ENCODE measurements at places on chromosomes 1 and 21.

- H3K36me3 ChIP-seq, result peaks cover 18% of the 10 kb centered on the region
- no peak for DNase-seq
- no peaks in the 10 kb centered on the region for H3K27me3 ChIP-seq
- no peaks in the 10 kb centered on the region for H3K4me1 ChIP-seq
- no peak overlapping the region for H3K27ac ChIP-seq
Measured at GRCh38 chr1:43427524-43427923, 26.2 kb downstream of the HYI start.

GRCh38 chr1:7410156-7410555 is 360.9 kb upstream of the VAMP3 start:
- H3K4me3 ChIP-seq, result no peak overlapping the region
- no peaks in the 10 kb centered on the region for H3K36me3 ChIP-seq
- H3K27ac ChIP-seq, result no peak overlapping the region
- DNase-seq, result no peak

- no peak for DNase-seq
- peaks cover 30% of the 10 kb centered on the region for H3K36me3 ChIP-seq
- no peaks in the 10 kb centered on the region for H3K4me1 ChIP-seq
- H3K27ac ChIP-seq, result no peak overlapping the region
- no peaks in the 10 kb centered on the region for H3K27me3 ChIP-seq
- H3K4me3 ChIP-seq, result no peak overlapping the region
Measured at GRCh38 chr21:28798798-28799197, 193.9 kb downstream of the LTN1 start.

- H3K36me3 ChIP-seq, result peaks cover 9% of the 10 kb centered on the region
- DNase-seq, result no peak
- peaks cover 18% of the 10 kb centered on the region for H3K4me1 ChIP-seq
- H3K27ac ChIP-seq, result no peak overlapping the region
- no peaks in the 10 kb centered on the region for H3K27me3 ChIP-seq
Measured at GRCh38 chr1:113136476-113136875, 63.5 kb downstream of the LRIG2 start.

GRCh38 chr1:70486676-70487458 is 75.8 kb downstream of the CTH start:
- peaks cover 9% of the 10 kb centered on the region for H3K27me3 ChIP-seq
- H3K4me3 ChIP-seq, result no peak overlapping the region
- no peak for DNase-seq
- no peaks in the 10 kb centered on the region for H3K36me3 ChIP-seq

DNA sequence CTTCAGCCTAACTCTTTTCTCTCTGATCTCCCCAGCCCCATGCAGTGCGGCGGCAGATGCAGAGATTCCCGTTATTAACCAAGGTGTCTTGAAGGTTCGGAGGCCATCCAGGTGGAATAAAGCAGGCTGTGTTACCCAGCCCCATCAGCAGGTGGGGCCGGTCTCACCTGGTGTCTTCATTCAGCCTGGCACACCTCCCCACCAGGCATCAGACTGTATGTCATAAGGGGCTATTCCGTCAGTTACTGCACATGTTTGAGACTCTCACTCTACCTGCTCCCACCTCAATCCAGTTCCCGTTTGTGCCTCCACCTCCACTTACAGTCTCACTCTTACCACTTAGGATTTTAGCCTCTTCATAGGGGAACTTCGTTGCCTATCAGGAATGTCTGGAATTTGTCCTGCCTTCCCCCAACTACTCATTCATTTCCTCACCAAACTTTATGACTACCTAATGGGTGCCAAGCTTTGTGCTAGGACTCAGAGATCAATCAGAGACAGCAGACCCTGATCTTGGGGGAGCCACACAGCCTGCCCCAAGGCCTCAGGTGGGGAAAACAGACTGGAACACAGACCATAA is 170.2 kb downstream of the PLPP3 start:
- DNase-seq, result no peak
- H3K4me1 ChIP-seq, result no peaks in the 10 kb centered on the region
- no peaks in the 10 kb centered on the region for H3K36me3 ChIP-seq
- H3K27me3 ChIP-seq, result no peaks in the 10 kb centered on the region
- no peak overlapping the region for H3K4me3 ChIP-seq
- no peak overlapping the region for H3K27ac ChIP-seq

DNA sequence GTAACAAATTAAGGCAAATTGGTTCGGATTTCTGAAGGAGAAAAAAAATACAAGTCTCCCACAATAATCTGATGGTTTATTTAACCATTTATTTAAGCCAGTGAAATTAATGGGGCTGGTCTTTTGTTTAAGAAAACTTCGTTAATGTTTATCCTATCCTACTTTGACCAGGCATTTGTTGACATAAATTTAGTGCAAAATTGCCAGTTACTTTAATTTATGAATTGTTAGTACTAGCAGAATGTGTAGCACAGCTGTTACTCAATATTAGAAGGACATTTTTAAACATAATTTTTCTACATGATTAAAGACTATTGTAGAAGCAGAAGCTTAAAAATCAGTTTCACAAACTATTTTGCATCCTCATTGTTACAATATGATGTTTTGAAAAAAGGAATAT is 687.6 kb upstream of the PTBP2 start:
- H3K36me3 ChIP-seq, result no peaks in the 10 kb centered on the region
- no peaks in the 10 kb centered on the region for H3K4me1 ChIP-seq
- no peak overlapping the region for H3K4me3 ChIP-seq

DNA sequence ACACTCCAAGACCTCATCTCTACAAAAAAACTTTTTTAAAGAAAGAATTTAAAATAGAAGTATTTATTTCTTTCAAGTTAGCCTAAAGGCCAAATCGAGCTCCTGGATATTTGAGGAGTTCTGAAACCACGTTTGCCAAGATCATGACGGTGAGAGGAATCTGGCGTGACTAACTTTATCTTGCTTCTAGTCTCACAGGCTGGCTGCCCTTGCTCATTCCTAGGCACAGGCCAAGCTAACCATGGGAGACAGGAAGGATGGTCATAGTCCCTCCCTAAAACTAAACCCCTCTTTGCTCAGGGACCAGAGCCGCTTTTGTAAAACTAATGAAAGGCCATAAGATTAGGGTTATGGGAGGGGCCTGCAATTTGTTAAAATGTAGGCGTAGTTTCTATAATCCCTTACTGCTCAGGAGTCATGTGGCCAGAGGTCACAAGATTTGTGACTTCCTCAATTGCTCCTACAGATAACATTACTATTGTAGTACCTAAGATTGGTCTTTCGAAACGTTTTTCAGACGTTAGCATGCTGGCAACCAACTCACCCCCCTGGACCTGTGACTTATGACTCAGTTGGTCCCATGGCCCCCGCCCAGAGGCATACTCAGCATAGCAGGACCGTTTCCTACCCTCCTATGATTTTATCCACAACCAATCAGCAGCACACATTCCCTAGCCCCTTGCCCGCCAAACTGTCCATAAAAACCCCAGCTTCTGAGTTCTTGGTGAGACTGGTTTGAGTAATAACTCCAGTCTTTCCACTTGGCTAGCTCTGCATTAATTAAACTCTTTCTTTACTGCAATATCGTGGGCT is 425.0 kb downstream of the SMYD3 start:
- H3K4me1 ChIP-seq, result peaks cover 5% of the 10 kb centered on the region
- no peaks in the 10 kb centered on the region for H3K27me3 ChIP-seq
- H3K27ac ChIP-seq, result no peak overlapping the region
- H3K4me3 ChIP-seq, result no peak overlapping the region
- DNase-seq, result no peak

DNA sequence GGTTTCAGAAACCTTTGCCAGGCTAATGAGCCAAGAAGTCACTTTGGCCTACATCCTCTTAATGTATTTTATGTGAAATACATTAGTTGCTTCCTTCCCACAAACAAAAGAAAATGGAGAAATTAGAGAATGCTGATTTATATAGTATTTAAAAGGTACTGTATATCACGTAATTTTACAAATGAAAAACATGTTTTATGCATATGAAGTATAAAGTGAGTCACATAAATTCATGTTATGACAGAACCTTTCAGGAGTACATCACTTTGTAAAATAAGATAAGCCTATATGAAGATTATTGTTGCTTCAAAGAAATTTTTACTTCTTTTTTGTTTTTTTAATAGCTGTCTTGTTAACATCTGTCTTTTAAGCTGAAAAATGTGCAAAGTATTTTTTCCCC is 4.6 kb downstream of the DR1 start:
- H3K36me3 ChIP-seq, result peaks cover 47% of the 10 kb centered on the region
- H3K27ac ChIP-seq, result peak overlapping the region; percentile 47
- DNase-seq, result no peak
- H3K27me3 ChIP-seq, result no peaks in the 10 kb centered on the region

DNA sequence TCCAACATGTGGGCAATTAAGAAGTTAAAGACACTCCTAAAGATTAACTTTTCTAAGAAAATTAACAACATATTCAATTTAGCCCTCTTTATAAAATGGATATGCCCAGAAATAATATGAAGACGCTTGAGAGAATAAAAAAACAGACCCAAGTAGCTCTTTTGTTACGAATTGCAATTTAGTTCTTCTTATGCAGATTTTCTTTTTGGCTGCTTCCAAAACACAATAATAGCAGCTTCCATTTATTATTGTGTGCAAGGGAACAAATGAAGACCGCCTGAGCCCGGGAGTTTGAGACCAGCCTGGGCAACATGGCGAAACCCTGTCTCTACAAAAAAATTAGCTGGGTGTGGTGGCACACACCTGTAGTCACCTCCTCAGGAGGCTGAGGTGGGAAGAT is 50.4 kb upstream of the BCL10 start:
- no peak overlapping the region for H3K4me3 ChIP-seq
- no peaks in the 10 kb centered on the region for H3K36me3 ChIP-seq
- no peaks in the 10 kb centered on the region for H3K4me1 ChIP-seq
- peaks cover 75% of the 10 kb centered on the region for H3K27me3 ChIP-seq
- DNase-seq, result no peak

- H3K36me3 ChIP-seq, result no peaks in the 10 kb centered on the region
- no peak overlapping the region for H3K27ac ChIP-seq
- H3K4me3 ChIP-seq, result no peak overlapping the region
- no peaks in the 10 kb centered on the region for H3K27me3 ChIP-seq
Measured at GRCh38 chr1:216662681-216663080, 60.5 kb downstream of the ESRRG start.

- peaks cover 19% of the 10 kb centered on the region for H3K4me1 ChIP-seq
- no peaks in the 10 kb centered on the region for H3K27me3 ChIP-seq
- H3K4me3 ChIP-seq, result no peak overlapping the region
- H3K27ac ChIP-seq, result no peak overlapping the region
- H3K36me3 ChIP-seq, result peaks cover 23% of the 10 kb centered on the region
Measured at GRCh38 chr21:28827422-28827821, 165.3 kb downstream of the LTN1 start.

- no peak overlapping the region for H3K27ac ChIP-seq
- peak; percentile 22 for DNase-seq
- no peaks in the 10 kb centered on the region for H3K27me3 ChIP-seq
- no peaks in the 10 kb centered on the region for H3K4me1 ChIP-seq
- H3K36me3 ChIP-seq, result no peaks in the 10 kb centered on the region
- no peak overlapping the region for H3K4me3 ChIP-seq
Measured at GRCh38 chr1:29490204-29490934, 254.0 kb downstream of the PTPRU start.

GRCh38 chr1:110593902-110594301 is 12.3 kb downstream of the KCNA2 start:
- peaks cover 5% of the 10 kb centered on the region for H3K27me3 ChIP-seq
- H3K4me3 ChIP-seq, result no peak overlapping the region
- peaks cover 10% of the 10 kb centered on the region for H3K4me1 ChIP-seq
- no peak for DNase-seq

- peak overlapping the region; percentile 54 for H3K27ac ChIP-seq
- H3K4me1 ChIP-seq, result peaks cover 6% of the 10 kb centered on the region
- H3K27me3 ChIP-seq, result peaks cover 8% of the 10 kb centered on the region
- H3K36me3 ChIP-seq, result no peaks in the 10 kb centered on the region
Measured at GRCh38 chr1:26191739-26192138, 1.3 kb downstream of the CATSPER4 start.

- peaks cover 10% of the 10 kb centered on the region for H3K27me3 ChIP-seq
- H3K27ac ChIP-seq, result no peak overlapping the region
- no peak overlapping the region for H3K4me3 ChIP-seq
- H3K4me1 ChIP-seq, result no peaks in the 10 kb centered on the region
Measured at GRCh38 chr1:162697140-162697895, 65.1 kb downstream of the DDR2 start.

DNA sequence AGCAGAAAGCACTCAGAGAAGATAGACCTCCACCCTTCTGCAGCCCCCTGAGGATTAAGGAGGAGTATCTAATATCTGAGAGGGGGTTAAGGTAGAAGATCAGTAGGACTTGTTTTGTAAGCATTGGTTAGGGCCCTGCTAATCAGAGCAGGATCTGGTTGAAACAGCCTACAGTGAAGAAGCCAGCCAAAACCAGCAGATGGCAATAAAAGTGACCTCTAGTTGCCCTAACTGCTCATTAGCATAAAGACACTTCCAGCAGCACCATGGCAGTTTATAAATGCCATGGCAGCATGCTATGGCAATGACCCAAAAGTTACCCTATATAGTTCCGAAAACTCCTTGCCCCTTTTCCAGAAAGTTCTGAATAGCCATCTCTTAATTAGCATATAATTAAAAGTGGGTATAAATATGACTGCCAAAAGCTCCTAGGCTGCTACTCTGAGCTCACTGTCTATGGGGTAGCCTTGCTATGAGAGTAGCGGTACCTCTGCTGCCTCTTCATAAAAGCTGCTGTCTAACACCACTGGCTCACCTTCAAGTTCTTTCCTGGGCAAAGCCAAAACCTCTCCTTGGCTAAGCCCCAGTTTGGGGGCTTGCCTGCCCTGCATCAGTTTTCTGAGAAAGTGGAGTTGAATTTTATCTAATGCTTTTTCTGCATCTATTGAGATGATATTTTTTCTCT is 254.2 kb downstream of the PAPPA2 start:
- H3K27ac ChIP-seq, result no peak overlapping the region
- H3K27me3 ChIP-seq, result no peaks in the 10 kb centered on the region
- no peaks in the 10 kb centered on the region for H3K36me3 ChIP-seq
- no peak overlapping the region for H3K4me3 ChIP-seq

DNA sequence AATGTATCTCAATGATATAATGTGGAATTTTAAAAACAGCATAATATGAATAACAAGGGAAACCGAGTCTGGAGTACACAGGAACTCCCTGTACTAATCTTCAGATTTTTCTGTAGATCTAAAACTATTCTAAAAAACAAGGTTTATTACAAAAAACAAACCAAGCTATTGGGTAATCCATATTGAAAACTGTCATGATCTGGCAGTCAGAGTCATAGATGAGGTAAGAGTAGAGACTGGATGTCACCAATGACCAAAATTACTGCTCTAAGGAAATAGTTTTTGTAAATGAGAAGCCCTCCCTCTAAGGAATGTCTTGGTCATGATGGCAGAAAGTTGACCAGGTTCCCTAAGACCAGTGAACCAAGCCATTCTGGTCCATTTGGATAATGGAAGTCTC is 2.4 kb upstream of the SPOCD1 start:
- peaks cover 6% of the 10 kb centered on the region for H3K4me1 ChIP-seq
- H3K4me3 ChIP-seq, result no peak overlapping the region
- H3K27me3 ChIP-seq, result no peaks in the 10 kb centered on the region
- DNase-seq, result peak; percentile 25
- no peak overlapping the region for H3K27ac ChIP-seq

DNA sequence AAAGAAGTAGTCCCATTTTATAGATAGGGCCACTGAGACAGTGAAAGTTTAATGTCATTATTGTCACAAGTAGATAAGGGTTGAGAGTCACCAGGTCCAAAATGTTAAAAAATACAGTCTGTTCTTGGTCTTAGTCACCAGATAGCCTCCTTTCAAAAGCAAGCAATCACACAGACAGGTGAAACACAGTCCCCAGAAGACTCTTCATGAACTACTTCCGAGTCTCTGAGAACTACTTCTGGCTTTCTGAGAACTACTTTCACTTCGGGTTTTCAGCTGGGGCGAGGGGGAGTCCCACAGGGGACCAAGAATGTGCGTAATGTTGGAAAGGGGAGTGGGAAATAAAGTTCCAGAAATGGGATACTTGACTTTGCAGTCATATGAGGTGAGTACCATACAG is 143.2 kb downstream of the HHIPL2 start:
- no peak overlapping the region for H3K4me3 ChIP-seq
- H3K27me3 ChIP-seq, result peaks cover 9% of the 10 kb centered on the region
- no peak overlapping the region for H3K27ac ChIP-seq

- no peak overlapping the region for H3K27ac ChIP-seq
- H3K4me1 ChIP-seq, result no peaks in the 10 kb centered on the region
- H3K4me3 ChIP-seq, result no peak overlapping the region
- no peaks in the 10 kb centered on the region for H3K36me3 ChIP-seq
Measured at GRCh38 chr21:38267991-38268863, 11.4 kb downstream of the KCNJ15 start.

Data from activated CD8-positive, alpha-beta memory T cell treated with anti-CD3 and anti-CD28 coated beads, Interleukin-2, amount 10 ng/mL, durations not matched to agents 7 days and 5 days (primary cell).